Stimulated activated CD8-positive, alpha-beta memory T cell treated with anti-CD3 and anti-CD28 coated beads, Interleukin-7, amount 100 ng/mL, for 1 hour (primary cell): ENCODE measurements at places on chromosomes 3 and 15.

DNA sequence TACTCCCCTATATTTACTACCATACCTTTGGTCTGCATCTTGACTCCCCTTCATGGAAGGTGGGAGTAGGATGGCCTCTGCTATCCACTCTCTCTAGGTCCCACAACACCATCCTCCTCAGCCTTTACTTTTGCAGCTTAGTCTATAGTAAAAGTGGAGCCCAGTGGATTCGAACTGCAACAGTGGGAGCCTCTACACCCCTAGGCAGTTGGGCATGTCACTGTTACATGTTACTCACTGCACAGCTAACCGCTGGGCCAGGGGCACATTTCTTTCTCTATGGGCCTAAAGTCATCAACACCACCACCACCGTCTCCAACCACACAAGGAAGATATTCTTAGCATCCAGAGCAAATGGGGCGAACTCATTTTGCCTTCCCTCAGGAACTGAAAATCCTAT, 62.9 kb downstream of the KLF13 start:
- DNase-seq: no peak

GRCh38 chr3:1092771-1093170, at the start of gene CNTN6:
Gene CNTN6 (plus strand): TSS chr3:1093024. CDS start chr3:1148009, 54,985 bp downstream.
- DNase-seq: no peak

- DNase-seq: no peak
These were observed 365 bp upstream of the GTF2A2 start for GRCh38 chr15:59657635-59658125.

DNA sequence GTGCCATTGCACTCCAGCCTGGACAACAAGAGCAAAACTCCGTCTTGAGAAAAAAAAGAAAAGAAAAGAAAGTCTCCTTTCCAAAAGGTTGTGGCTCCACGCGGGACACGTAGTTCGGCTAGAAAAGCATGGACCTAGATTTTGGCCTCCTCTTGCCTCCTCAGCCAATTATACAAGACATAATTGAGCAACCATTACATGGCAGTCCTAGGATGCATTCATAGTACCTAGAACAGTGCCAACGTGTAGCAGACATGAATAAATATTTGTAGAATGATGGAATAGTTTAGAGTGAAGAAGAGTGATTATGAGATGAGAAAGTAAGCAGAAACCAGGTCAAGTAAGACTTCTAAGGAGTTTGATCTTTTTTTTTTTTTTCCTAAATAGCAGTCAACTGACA, 112.5 kb downstream of the ZNF609 start:
- DNase-seq: no peak
